NCI-H187 treated with DMSO at 0.1 percent for 48 hours (cell line): ENCODE measurements at places on chromosomes 3 and 15.

- no peak for DNase-seq
Observed at GRCh38 chr3:120331076-120331475, 18.1 kb downstream of the LRRC58 start.

DNA sequence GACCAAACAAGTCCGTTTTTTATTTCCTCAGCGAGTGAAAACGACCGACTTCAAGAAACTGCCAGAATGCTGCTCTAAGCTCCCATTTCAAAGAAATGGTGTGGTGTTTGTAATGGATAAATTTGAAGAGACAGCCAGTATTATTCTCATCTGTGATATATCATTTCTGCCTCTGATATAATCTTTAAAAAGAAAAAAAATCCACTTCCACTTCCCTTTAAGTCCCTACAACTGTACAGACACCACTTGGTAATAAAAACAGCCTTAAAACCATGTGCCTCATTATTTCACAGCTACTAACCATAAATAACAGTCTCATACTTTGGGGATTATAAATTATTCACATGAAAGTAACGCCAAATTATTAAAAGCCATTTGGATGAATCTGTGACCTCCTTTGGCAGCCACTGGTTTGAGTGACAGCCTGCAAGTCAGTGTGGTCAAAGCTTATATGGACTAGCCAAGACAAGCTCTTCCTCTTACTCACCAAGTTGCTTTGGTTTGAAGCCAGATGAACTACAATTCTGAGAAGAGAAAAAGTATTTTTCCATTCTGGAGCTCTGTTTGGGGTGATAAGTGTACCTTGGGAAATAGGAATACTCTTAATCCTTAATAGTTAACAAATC, 168.0 kb downstream of the SHOX2 start:
- no peak for DNase-seq

DNA sequence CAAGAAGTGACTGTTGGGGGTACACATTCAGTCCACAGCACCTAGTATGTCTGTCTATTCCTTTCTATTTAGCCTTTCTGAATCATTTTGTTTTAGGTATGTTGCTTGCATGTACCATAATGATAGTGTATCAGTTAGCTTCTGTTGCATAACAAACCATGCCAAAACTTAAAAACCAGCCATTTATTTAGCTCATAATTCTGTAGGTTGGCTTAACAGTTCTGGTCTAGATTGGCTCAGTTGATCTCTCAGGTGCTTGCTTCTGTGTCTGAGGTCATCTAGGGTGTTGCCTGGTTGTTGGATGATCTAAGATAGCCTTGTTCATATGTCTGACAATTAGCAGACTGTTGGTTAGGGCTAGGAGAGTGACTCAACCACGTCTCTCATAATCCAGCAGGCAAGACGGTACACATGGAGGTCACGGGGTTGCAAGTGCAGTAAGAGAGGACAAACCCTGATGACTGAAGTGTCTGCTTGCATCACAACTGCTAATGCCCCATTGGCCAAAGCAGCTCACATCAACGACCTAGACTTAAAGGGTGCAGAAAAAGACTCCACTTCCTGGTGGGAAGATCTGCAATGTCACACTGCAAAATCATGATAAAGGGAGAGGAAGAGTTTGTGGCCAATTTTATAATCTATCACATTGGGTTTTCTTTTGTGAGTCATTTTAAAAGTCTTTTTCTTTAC, 6.8 kb upstream of the PDCD6IP start:
- DNase-seq = no peak

DNA sequence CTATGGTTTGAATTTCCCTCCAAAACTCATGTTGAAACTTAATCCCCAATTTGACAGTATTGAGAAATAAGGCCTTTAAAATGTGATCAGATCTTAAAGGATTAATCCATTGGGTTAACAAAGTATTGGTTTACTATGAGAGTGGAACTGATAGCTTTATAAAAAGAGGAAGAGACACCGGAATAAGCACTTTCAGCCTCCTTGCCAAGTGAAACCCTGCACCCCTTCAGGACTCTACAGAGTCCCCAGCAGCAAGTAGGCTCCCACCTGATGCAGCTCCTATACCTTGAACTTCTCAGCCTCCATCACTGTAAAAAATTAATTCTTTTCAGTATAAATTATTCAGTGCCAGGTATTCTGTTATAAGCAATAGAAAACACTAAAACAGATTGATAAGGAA, 348.3 kb downstream of the CGGBP1 start:
- no peak for DNase-seq

DNA sequence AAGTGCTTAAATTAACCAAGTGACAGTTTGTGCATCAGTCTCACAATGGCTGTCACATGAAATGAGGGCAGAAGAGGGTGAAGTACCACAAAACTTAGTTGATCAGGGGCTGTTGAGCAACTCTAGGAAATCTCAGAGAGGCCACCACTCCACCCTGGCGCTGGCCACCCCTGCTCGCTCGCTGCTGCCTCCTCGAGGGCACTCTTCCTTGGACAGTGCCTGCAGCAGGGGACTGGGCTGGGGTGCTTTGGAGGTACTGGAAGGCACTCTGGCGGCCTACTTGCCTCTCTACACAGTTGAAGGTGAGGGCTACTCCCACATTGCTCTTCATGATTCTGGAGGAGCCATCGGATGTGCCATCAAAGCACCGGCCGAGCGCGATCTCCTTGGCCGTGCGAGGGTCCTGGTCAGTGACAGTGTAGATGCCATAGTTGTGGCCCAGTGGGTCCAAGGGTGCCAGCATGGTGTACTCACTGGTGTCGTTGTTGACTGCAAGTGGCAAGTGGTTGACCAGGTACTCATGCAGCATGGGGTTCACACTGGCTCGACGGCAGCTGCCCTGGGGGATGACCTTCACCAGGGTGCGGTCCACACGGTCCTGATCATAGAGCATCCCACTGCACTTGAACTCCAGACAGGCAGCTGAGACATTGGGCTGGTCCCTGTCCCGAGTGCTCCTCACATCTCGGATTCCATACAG, 11.6 kb upstream of the CLPX start:
- no peak for DNase-seq

- no peak for DNase-seq
Observed at GRCh38 chr15:34606545-34606944, 23.1 kb upstream of the GOLGA8B start.

DNA sequence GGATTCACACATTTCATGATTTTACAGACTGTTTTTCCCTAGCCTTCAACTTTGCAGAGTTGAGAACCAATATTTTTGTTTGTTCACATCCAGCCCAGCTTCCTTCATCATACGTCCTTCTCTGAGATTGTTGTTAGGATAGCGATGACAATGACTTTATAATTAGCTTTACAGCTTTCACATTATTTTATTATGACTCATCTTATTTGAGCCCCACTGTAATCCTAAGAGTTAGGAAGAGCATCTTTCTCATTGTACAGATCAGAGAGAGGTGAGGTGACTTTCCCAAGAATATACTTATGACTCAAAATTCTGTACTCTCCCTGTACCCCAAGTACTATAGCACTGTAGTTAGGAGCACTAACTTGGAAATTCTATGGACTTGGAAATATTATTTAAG, 156.1 kb downstream of the ALDH1A2 start:
- no peak for DNase-seq

DNA sequence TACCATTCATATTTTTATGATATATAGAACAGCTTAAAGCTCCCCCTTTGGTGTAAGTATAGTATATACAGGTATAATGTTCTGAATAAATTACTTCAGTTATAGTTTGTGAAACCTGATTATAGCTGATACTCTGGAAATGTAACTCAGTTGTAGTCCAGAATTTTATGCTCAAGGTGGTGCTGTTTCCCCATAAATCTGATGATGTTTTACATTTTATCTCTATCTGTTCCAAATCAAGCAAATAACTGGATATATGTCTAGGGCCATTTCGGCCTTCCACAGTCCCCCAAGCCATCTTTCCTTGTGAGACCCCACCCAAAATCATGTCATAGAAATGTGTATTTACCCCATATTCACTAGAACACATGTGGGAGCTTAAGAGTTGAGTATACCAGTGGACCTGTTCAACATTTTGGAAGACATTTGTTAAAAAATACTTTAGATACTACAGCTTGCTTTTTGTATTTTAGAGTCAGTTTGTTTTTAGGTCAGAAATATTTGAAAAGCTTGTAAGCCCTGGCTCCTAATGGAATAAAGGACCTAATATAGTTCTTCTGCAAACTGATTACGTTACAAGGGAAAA, 107.1 kb downstream of the ATG7 start:
- no peak for DNase-seq

- no peak for DNase-seq
Observed at GRCh38 chr3:119305286-119305685, 11.1 kb downstream of the ARHGAP31 start.

- no peak for DNase-seq
Observed at GRCh38 chr3:12405432-12406272, 78.6 kb upstream of the TSEN2 start.

DNA sequence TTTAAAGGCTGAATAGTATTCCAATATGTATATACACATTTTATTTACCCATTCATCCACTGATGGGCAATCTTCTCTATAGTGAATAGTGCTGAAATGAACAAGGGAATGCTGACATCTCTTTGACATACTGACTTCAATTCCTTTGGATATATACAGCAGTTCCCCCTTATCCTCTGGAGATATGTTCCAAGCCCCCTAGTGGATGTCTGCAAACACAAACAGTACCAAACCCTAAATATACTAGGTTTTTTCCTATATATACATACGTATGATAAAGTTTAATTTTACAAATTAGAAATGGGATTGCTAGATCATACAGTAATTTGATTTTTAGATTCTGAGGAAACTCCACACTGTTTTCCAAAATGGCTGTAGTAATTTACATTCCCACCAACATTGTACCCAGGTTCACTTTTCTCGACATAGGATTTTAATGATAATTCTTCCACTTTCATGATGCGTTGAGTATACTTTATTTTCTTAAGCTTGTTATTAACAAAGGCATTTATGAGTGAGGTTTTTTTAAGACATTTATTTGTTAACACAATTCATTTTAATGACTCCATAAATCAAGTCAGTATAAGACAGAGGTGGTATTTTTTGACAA, 38.2 kb downstream of the VPS13C start:
- DNase-seq = no peak

DNA sequence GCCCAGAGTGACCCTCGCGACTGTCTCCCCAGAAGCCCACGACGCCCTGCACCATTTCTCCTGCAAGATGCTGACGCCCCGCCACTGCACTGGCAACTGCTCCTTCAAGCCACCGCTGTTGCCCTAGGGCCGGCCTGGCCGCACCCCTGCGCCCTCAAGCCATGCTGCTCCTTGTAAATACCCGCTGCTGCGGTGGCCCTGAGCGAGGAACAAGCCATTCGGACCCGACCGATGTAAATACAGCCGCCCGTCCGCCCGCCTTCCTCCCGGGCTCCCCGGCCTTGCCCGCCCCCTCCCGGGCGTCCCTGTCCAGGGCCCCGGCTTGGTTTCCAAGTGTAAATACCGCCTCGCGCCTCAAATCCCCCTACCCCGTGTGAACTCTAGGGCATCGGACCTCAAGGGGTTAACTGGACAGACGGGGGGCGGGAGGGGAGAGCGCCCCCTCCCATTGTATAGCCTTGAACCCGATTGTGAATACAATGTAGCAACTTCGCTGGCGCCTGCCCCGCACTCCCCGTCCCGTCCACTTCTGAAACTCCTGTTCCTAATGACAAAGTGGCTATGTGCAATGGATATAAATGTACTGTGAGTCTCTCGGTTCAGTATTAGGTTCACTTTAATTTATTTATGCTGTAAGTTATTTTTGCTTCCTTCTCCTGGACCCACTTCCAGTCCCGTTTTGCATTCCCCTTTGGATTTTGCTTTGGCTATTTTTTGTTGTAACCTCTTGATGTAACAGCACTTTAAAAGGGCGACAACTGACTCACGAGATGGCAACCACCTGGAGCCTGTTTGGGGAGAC, 5.9 kb downstream of the RNU6-1 start:
- DNase-seq = no peak

- DNase-seq = no peak
Observed at GRCh38 chr3:155326901-155327300, 33.4 kb upstream of the STRIT1 start.

DNA sequence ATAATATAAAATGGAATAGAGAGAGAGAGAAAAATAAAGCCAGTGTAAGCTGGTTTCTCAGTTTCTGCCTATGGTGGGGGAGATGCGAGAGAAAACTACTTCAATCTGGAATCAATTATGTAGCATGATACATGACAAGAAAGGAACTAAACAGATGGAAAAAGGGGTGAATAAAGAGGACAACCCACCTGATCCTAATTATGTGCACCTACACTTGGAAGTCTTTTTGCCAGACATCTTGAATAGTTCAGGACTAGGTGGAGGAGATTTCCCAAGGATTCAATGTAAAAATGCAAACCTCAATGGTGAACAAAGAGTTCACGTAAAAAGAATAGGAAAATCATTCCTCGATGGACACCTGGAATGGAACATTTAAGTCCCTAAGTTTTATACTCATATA, 524.4 kb upstream of the RGMA start:
- DNase-seq = no peak

DNA sequence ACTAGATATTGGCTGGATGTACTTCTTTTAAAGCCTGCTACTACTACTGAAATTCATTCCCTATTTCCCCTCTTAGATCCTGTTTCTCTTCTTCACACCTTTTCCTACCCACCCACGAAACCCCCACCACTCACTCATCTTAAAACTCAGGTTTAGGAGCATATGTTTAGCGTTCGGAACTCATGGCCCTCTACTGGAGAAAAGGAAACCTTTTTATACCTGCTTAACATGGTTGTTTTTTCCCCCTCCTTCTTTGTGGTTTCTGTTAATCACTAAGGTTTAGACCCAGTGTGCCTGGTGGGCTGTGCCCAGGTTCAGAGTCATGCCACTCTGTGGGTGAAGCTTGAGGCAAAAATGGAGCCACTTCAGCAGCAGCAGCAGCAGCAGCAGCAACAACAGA, 2.6 kb downstream of the ARID3B start:
- no peak for DNase-seq

DNA sequence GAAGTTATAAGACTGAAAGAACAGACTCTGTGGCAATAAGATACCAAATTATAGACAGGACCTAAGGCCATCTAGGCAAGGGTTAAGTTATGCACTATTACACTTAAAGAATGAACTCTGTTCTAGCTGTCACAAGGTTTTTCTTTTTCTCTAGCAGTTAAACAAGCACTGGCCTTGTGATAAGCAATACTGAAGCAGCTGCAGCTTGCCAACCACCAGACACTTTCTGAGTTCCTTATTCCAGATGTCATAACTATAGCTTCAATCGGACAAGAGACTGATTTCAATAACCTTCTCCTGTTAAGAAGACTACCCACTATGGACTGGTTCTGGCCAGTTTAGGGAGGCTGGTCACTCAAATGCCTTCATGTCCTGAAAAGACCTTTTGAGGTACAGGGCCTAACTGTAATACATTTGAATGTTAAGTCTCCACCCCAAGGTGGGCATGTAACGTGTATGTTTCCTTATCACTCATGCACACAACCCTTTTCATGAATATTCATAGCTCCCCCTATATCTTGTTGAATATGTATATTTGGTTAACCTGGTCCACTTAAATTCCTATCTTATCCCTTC, 85.8 kb downstream of the CFAP20DC start:
- no peak for DNase-seq

DNA sequence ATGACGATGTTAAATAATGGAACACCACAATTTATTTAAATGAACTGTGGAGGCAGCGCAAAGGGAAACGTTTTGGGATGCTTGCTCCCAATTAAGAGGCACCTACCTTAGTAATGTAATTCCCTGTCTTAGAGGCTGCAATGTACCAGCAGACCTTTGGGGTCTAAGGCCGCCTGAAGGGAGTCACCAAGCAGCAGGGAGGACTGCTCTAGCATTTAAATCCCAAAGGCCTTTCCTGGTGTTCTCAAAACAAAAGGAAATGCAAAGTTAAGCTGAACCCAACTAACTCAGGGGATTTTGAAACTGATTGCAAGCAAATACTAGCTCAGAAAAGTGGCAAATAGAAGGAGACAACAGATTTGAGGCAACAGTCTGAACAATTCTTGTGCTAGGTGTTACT, 510.8 kb downstream of the GABRG3 start:
- DNase-seq = no peak
